Activated CD4-positive, alpha-beta T cell treated with anti-CD3 and anti-CD28 coated beads for 1 hour (primary cell): ENCODE measurements at places on chromosomes 4 and X.
A peak's percentile ranks its signal among the peaks of the same experiment; 100 is the strongest.

- DNase-seq, result no peak
These were observed 26.0 kb downstream of the TBC1D19 start for GRCh38 chr4:26609868-26610267.

- DNase-seq, result no peak
These were observed 135.3 kb upstream of the VCX2 start for GRCh38 chrX:8306291-8306925.

GRCh38 chr4:168388890-168389289, 70.3 kb upstream of the DDX60 start:
- DNase-seq, result no peak

- DNase-seq, result no peak
These were observed 3.1 kb downstream of the PHOX2B start for GRCh38 chr4:41745292-41746024.

DNA sequence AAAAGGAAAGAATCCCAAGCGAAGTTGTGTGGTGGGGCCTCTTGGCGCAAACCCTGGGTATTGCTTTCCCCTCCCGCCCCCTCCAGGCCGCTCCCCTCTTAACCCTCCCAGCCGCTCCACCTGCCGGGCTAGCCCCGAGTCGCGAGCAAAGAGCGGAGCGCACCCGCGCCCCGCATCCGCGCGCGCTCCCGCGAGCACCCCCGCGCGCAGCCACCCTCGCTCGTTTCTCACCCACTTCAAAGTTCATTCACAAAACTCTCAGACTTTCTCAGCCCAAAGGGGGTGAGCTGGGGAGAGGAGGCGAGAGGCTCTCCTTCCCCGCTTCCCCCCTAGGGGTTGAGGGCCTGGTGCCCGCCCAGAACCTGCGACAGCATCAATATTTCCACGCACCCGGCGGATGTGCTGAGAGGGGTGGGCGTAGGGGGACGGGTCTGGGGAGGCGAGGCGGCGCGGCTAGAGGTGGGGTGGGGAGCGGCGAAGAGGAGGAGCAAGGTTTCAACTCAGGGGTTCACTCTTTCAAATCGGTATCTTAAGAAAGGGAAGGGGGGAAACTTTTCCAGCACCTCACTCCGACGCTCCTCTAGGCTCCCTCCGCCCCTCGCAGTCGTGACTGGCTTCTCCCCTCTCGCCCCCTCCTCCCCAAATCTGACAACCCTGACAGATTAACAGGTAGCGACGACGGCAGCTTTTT, 1.8 kb downstream of the MAML3 start:
- DNase-seq, result peak; percentile 78

- no peak for DNase-seq
These were observed 24.6 kb upstream of the ANTXR2 start for GRCh38 chr4:80097400-80098177.

GRCh38 chr4:117385526-117385925, 300.1 kb upstream of the TRAM1L1 start:
- DNase-seq, result no peak

DNA sequence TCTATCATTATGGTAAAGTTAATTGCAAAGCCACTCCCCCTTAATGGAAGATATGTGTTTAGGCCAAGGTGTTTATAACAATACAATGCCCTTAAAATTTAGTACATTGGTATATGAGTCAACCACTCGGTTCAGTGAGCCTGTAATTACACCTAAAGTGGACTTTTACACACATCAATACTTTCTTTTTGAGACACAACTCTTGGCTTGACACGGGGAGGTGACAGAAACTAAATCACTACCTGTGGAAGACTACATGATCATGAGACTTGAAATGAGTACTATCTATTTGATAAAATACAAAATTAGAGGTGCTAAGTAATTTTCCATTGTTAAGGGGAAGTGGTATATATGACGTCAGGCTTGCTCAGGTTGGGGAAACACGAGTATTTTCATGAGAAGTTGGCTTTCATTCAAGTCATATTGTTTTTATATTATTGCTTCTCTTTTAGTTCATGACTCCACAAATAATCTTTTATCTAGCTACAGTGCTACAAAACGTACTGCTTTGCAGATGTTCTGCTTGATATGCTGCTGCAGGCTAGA, 918.3 kb downstream of the ARAP2 start:
- DNase-seq, result no peak

- no peak for DNase-seq
These were observed 14.9 kb upstream of the MAB21L2 start for GRCh38 chr4:150567070-150567469.

DNA sequence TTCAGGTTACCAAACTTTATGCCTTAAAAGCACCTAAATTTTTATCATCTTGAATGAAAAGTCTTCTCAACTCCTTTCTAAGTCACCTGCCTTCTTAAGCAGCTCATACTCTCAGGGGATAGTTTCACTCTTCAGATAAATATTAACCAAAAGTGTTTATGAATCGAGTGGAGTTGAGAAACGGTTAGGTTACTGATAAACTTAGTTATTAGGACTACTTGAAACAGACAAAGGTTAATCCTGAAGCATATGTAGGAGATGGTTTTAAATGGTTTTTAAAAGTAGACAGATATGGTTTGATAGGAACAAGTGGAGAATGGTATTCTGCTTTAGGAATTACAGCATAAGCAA, 32.8 kb downstream of the CLDN22 start:
- DNase-seq, result no peak

GRCh38 chr4:34469516-34469915, 1774.8 kb downstream of the ARAP2 start:
- no peak for DNase-seq

DNA sequence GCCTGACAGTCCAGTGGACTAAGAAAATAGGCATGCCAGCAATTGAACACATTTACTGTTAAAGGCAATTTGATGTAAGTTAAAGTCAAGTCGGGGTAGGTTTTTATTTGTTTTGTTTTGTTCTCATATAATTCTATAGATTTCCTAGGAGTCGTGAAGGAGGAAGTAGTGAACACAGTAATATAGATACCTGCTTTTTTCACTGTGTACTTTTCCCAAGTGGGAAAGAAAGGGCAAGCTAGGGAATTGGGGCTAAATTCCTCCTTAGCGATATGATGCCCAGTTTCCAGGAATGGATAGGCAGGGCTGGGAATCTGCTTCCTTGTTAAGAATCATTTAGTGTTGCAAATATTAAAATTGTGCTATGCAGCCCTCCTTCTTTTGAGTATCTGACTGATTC, 271.0 kb downstream of the ARHGAP24 start:
- no peak for DNase-seq

DNA sequence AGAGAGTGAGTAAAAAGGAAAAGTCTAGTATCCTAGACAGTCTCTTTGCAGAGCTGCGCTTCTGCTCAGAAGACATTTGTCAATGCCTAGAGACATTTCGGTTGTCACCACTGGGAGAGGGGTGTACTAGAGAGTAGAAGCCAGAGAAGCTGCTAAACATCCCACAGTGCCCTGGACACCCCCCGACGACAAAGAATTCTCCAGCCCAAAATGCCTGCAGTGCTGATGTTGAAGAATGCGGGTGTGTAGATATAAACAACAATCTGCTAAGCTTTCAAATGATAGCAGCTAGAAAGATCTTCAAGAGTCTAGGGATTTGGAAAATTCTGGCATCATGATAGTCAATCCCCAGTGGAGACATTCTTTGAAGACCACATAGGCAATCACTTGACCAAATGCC, 90.1 kb downstream of the PALLD start:
- no peak for DNase-seq

DNA sequence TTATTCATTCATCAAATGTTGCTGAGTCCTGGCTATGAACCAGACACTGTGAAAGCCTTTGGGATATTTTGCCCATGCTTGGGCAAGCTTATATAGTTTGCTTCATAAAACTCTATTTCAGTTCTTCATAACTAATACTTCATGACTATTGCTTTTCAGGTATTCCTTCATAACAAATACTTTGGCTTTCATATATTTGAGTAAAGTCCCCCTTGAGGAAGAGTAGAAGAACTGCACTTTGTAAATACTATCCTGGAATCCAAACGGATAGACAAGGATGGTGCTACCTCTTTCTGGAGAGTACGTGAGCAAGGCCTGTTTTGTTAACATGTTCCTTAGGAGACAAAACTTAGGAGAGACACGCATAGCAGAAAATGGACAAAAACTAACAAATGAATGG, 1.7 kb upstream of the AFP start:
- DNase-seq, result no peak

DNA sequence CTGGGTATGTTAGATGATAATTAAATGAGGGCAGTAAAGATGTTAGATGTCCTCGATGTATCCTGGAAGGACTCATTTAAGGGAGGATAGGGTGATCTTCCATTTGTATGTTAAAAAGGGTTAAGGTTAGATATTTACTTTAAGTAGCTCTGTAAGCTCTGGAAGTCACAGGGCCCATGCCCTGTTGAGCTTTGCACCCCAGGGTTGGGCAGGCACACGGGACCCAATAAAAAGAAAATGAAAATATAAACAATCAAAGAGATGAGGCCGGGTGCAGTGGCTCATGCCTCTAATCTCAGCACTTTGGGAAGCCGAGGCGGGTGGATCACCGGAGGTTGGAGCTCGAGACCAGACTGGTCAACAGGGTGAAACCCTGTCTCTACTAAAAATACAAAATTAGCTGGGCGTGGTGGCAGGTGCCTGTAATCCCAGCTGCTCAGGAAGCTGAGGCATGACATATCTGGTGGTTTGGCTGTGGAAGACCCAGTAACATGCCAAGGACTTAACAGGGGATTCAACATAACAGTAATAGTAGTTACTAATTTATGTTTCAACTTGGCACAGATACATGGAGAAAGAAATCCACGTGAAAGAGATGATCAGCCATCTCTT, 16.9 kb upstream of the PHEX start:
- DNase-seq, result no peak

GRCh38 chr4:10047967-10048366, 26.7 kb upstream of the SLC2A9 start:
- DNase-seq, result no peak

DNA sequence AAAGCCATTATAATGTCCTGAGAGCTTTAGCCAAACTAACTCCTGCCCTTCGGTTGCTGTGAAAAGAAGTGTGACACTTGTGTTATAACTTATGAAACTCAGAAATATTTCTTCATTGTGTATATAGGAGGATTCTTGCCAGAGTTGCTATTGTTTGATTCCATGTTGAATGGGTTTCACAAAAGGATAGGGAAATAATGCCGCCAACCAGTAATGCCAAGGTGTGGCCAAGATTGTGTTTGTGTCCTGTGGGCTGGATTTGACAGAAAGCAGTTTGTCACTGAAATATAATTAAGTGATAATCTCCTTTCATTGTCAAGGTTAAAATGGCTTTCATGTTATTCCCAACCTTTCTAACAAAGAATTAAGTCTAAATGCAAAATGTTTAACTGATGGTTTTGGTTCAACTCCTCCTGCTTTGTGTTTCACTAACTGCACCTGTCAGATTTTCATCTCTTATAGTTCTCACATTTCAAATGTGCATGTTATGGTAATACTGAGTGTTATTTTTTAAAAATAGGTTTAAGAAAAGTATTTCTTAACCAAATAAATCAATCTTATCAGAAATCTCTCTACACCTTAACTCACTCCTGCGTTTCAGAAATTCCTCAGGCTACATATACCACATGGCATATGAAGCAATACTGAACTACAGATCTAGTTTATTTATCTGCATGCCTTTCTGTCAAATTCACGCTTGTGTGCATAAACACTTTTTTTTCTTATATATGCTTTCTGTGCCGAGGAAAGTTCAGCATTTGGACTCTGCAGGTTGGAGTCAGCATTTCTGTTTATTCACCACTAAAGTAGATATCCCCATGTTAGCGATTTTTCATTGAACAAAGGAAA, at the start of gene CLDN22:
Gene CLDN22, minus strand, starts transcription at position 66 of the 849 bp plus-strand sequence. Its CDS starts 58 bp downstream, at position 8.
- DNase-seq, result no peak

DNA sequence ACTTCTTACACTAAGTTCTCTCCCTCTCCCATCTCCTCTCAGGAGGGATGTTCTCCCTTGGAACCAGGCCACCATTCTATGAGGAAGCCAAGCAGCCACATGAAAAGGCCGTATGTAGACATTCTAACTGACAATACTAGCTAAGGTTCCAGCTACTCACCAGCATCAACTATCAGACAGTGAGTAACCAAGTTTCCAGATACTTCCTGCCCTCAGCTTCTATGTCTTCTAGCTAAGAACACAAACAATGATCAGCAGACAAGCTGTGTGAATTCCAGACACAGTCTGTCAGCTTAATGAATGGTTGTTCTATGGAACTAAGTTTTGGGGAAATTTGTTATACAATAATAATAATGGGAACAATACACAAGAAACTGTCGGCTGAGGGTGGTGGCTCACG, 50.8 kb downstream of the SMIM14 start:
- DNase-seq, result no peak

DNA sequence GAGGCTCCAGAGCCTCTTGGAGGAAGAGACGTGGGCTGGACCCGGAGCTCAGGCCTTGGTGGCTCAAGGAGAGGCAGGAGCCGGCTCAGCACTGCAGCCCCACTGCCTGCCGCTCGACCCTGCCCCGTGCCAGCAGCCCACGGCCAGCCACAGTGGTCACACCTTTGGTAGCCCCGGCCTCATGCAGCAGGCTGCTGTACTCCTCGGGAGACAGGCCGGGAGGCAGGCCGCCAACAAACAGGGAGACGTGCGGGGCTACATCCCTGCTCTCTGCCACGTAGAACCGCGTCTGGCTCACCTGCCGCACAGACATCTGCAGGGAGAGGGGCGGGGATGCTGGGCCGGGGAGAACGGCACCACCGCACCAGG, 7.6 kb downstream of the DGKQ start:
- no peak for DNase-seq

DNA sequence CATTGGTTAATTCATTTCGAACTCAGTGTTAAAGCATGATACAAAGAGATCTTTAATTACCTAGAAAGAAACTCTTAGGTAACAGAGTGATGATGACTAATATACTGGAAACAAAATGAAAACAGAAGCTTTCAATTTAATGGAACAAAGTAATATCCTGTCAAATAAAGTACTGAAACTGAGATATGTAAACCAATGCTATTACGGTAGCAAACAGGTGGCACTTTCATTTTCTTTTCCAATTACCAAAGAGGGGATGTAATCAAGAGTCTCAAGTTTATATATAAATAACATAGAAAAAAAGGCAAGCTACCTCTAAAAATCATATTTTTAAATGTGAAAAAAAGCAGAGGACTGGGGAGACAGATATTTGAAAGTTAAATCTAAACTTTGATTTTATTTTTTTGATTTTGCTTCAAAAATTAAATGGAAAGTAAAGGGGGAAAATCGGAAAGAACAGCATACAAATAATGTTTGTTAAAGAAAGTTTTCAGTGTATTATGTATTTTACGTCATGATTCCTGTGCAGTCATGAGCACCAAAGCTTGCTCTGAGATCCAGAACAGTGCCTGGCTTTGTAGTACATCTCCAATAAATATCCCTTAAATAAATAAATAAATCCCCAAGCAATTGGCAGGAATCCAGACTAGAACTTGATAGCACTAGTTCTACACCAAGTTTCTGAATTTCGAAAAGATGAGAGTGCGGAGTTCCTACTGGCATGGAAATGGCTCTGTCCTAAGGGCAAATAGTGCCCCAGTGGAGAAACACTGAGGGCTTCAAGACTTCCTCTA, 25.0 kb upstream of the RAPGEF2 start:
- DNase-seq, result no peak

GRCh38 chr4:5125321-5125720, 74.0 kb downstream of the STK32B start:
- DNase-seq, result no peak
